Left ventricle myocardium inferior (tissue), 1 donor: ENCODE measurements at places on chromosomes 6 and 20. TPM values are rescaled to one million over a fixed set of nuclear protein-coding genes. Genes with fewer than 3 reads are reported as not detected.

DNA sequence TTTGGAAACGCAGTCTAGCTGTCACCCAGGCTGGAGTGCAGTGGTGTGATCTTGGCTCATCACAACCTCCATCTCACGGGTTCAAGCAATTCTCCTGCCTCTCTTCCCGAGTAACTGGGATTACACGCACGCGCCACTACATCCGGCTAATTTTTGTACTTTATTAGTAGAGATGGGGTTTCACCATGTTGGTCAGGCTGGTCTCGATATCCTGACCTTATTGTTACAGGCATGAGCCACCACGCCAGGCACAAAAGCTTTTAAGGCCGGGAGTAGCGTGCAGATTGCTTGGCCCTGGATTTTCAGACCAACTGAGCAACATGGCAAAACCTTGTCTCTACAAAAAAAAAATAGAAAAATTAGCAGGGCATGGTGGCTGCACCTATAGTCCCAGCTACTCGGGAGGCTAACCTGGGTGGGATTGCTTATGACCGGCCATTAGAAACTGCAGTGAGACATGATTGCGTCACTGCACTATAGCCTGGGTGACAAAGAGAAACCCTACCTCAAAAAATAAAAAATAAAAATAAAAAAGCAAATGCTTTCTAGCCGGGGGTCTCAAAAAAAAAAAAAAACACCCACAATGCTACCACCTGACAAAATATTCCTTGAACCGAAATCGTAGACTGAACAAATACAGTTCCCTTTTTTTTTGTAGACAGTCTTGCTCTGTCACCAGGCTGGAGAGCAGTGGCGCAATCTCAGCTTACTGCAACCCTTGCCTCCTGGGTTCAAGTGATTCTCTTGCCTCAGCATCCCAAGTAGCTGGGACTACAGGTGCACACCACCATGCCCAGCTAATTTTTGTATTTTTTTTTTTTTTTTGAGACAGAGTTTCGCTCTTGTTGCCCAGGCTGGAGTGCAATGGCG lies 15.0 kb downstream of the RBM39 start:
- DNase-seq = no peak

DNA sequence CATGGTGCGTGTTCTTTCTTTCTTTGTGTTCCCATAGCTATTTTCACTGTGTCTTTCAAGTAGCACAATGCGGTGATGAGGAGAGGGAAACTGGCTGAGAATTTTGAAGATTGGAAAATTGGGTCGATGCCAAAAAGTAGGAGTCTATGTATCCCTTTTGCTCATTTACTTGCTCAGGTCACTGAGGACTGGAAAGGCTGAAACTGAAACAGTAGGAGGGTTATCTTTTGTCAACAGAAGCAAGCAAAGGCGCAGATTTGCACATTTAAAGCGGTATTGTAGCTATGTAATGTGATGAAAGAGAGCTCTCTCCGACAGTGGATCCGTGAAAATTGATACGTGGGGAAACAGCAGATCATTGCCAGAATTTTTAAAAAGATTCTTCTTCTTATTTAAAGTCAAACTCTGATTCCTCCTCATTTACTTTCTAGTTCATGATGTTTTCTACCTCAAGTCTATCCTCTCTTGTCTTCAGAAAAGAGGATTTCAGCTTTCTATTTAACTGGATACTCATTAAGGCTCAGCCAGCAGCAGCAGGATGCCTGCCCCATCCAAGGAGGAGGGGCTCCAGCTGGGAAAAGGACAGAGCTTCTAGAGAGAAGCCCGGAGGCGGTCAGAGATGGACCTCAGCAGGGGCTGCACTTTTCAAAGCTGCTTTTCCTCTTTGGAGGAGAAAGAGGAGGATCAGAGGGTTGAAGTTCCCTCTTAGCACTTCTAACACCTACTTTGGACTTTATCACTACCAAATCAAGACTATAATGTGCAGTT lies 15.9 kb upstream of the FYN start:
- DNase-seq = peak; percentile 34

DNA sequence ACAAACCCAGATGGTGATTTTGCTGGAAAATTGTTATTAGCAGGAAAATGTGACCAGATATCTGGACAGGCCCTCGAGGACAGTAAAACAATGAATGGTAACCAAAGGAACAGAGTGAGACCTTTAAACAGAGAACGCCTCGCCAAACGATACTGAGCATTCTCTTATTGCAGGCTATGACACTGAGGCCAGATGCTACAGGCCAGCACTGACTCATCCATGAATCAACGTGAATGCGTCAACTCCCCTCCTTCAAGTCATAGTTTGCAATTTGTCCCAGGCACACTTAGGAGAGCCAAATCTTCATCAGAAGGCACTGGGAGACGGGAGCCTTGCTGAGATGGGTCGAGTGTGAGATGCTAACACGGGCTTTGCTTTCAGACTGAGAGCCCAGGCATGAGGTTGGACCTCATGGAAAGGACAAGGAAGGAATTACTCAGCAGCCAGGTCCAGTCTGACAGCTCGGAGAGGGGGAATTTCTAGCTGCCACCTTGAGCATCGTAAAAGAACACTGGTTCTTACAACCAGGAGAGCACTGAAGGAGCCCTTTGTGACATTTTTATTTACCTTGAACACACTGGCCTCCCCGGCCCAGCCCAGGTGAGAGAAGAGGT lies 60.7 kb downstream of the BMP7 start:
- DNase-seq = no peak

The SYNGAP1 gene
- 6.5 TPM for total RNA-seq

The COL9A3 gene
- 2.1 TPM for total RNA-seq

- DNase-seq = no peak
Measured at GRCh38 chr6:153073841-153074240, 57.2 kb downstream of the RGS17 start.

DNA sequence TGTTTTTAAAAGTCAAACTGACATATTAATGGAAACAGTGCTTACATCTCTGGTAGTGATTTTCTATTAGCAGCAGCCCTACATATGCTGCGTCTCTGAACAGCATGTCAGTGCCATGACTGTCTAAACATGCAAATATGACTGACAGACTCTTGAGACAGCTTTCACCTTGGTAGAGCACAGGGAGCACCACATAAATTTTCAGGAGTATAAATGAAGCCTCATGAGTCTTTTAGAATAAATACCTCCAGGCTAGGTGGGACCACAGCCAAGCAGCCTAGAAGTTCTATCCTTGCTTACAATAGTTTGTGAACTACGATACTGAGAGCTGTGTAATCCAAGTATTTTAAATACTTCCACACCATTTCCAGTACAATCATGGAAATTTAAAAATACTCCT lies 410.7 kb upstream of the RUNX2 start:
- no peak for DNase-seq
